ENCODE measurements at places on chromosomes 5 and 9. TPM values are rescaled to one million over a fixed set of nuclear protein-coding genes. Genes with fewer than 3 reads are reported as not detected.

The ACOT12 gene
- not detected for total RNA-seq

The MEGF10 gene
- 0.08 TPM for total RNA-seq

The PHPT1 gene
- 150 TPM for total RNA-seq

The COL23A1 gene
- total RNA-seq: 0.16 TPM

The GARNL3 gene
- 1.3 TPM for total RNA-seq

The FOXI1 gene
- total RNA-seq: not detected

The GABRA6 gene
- not detected for total RNA-seq

The CHSY3 gene
- total RNA-seq: 0.15 TPM

The SLIT3 gene
- total RNA-seq: 13.8 TPM

The GLIPR2 gene
- 0.86 TPM for total RNA-seq

The DDX4 gene
- not detected for total RNA-seq

The GLRX gene
- total RNA-seq: 6.2 TPM

The TICAM2 gene
- total RNA-seq: 0.47 TPM

The GPR151 gene
- not detected for total RNA-seq

The FBXO38 gene
- total RNA-seq: 17.2 TPM

All from hair follicular keratinocyte (primary cell).